Renal cortex interstitium (tissue), 15 donors: ENCODE measurements at places on chromosomes 5 and 9.

GRCh38 chr5:127840198-127840524 is 137.0 kb downstream of the CCDC192 start:
- no peak for DNase-seq

GRCh38 chr5:118447350-118447749 is 541.0 kb downstream of the DTWD2 start:
- no peak for DNase-seq

DNA sequence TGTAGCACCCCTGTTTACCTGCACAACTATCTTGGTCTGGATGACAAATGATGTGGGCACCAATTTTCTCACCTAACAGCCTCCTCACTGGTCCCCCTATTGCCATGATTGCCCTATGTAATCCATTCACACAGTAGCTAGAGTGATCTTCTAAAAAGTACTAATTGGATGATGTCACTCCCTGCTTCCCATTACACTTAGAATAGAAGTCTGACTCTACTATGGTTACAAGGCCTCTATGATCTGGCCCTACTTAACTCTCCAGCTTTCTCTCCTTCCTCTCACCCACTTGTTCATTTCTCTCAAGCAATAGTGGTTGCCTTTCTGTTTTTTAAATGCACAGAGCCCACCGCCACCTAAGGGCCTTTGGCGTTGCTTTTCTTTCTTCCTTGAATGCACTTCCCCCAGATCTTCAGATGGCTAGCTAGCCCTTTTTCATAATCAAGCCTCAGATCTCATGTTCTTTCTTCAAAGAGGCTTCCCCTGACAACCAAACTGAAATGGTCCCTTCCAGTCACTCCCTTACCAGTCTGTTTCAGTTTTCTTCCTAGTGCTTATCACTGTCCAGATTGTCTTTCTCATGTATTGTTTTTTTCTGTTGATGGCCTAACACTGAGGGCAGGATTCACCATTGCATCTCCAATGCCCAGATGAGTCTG is 8.7 kb downstream of the IGIP start:
- no peak for DNase-seq

DNA sequence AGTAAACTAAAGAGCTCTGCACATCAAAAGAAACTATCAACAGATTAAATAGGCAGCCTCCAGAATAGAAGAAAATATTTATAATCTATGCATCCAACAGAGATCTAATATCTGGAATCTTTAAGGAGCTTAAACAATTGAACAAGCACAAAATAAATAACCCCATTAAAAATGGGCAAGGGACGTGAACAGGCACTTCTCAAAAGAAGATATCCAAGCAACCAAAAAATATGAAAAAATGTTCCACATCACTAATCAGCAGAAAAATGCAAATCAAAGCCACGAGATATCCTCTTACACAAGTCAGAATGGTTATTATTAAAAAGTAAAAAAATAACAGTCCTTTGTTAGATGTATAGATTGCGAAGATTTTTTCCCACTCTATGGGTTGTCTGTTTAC is 109.1 kb upstream of the TRPC7 start:
- no peak for DNase-seq

- no peak for DNase-seq
Measured at GRCh38 chr5:71859515-71859914, 140.4 kb downstream of the CARTPT start.

- no peak for DNase-seq
Measured at GRCh38 chr9:105647595-105648349, 14.5 kb upstream of the TAL2 start.

DNA sequence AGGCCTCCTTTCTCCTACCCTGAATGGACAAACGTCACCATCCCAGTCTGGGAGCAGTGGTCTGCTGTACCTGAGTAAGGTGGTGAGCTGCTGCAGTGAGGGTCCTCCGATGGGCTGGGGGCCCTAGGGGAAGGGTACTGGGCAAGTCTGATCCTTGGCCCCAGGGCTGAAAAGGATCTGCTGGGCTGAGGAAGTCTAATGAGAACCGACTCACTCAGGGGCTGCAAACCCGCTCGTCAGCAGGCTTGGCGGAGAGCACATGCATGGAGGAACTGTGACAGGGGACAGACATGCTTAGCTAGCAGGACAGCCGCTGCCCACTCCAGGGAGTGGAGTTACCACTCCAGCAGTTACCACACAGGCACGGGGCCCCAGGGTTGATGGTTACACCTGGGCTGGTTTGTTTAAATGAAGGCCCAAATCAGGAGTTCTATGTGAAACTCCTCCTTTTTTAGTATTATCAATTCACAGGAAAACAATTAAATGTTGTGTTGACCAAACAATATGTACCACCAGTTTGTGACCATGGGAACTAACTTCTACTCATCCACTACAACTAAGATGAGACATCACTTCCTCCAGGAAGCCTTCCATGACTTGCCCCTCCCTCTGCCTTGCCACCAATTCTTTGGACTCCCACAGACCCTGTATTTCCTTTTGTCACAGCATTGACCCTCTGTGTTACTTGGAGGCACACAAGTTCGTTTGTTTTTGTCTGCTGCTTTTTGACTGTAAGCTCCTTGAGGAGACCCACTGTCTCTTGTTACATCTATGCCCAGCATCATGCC is 56.1 kb upstream of the CPLX2 start:
- DNase-seq, result no peak

GRCh38 chr5:144378681-144379080 is 208.0 kb downstream of the KCTD16 start:
- DNase-seq, result no peak
